Hypothalamus (tissue), 51 donors: ENCODE measurements at places on chromosomes 3 and 15.
A peak's percentile ranks its signal among the peaks of the same experiment; 100 is the strongest.

DNA sequence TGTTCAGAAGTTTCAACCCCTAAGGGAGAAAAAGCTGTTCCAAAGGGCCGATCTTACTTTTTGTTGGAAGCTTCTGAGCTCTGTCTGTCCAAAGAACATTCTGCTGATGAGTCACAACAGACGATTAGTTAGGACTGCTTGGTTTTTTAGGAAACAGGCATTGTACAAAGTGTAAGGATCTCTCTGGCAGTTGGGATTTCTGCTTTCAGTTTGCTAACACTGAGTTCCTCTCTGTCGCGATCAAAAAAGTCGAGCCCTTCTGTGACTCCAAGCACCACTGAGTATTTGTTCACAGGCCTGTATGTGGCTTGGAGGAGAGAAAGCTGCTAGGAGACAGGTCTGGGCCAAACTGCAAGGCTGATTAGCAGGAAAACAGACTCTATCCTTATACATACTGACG lies 91.8 kb upstream of the PFN2 start:
- DNase-seq = no peak

GRCh38 chr3:109803274-109803673 lies 465.9 kb upstream of the DPPA4 start:
- no peak for DNase-seq

DNA sequence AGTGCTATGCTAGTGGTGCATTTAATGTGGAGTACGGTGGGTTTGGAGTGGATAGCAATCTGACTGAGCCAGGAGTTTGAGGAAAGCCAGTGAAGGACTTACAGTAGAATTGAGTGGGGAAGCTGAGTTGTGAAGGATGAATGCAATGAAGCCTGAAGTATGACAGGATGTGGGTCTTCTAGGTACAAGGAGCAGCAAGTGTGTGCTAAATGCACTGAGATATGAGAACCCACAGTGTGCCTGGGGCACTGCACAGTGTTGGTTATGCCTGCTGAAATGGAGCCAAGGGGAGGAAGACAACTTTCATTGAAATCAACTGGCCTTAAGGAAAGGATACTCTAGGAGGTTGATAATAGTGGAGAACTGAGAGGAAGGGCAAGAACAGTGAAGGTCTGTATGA lies 105.5 kb upstream of the MRPL3 start:
- DNase-seq = no peak

GRCh38 chr3:71509066-71509465 lies 74.5 kb downstream of the FOXP1 start:
- DNase-seq = no peak

DNA sequence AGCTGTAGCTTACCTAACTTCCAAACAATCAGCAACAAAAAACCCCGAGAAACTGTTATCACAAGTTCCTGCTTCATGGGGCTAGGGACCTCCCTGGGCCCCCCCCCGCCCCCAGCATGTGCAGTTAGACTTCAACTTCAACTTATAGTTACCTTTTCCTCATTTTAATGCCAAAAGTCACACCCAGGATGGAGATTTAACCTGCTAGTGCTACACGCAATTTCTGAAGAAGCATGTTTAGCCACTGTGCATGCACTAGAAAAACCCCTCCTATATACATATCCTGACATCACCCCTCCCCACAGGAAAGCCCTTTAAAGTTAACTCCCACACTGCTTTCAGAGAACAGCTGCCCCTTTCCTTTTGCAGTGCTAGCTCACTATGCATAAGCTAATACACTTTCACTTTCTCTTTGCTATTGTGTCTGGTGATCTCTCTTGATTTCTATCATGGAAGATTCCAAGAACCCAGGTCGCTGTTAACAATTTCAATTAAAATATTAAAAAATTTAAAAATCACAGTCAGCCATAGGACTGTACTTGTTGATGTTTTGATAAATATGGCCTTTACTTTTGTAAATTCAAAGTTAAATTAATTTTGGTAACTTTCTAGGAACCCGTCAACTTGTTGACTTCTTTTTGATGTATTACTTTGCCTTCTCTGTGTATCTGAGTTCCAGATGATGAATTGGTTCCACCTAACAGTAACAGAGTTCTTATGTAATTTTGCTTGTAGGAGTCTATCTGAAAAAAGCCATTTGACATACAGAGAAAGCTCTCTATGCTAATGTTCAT lies 75.2 kb upstream of the ACAD9 start:
- no peak for DNase-seq

- DNase-seq = no peak
These were observed 1.4 kb downstream of the TMEM207 start for GRCh38 chr3:190448256-190448655.

GRCh38 chr3:56916716-56917360 lies 115.1 kb upstream of the ARHGEF3 start:
- no peak for DNase-seq

DNA sequence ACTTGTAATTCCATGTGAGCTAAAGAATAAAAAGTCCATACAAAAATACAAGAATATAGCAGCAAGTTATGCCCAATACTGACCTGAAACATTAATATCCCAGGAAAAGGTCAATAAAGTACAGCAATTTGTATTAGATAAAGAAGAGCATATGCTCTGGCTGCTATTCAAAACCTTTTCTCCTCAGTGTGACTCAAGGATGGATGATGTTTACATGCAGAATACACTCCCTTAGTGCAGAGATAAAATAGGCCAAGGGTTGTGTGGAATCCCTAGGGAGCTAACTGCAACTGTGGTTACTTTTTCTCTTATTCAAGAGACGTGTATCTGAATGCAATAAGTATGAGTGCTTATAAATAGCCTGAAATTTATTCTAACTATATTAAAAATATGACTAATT lies 78.7 kb downstream of the SLC9A9 start:
- DNase-seq = no peak

DNA sequence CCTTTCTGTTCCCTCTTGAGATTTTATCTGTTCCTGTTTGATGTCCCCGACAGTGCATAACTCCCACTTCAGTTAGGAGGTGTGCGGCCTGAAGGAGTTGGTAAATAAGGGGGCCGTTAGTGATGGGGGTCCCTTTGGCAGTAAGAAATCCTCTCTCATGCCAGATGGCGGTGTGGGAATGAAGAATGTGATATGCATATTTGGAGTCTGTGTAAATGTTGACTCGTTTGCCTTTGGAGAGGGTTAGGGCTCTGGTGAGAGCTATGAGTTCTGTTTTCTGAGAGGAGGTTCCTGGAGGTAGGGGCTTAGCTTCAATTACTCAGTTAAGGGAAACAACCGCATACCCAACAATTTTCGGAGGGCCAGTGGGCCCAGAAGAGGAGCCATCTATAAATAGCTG lies 38.8 kb upstream of the RNF7 start:
- DNase-seq = no peak

GRCh38 chr3:17645074-17645698 lies 97.2 kb downstream of the TBC1D5 start:
- no peak for DNase-seq

DNA sequence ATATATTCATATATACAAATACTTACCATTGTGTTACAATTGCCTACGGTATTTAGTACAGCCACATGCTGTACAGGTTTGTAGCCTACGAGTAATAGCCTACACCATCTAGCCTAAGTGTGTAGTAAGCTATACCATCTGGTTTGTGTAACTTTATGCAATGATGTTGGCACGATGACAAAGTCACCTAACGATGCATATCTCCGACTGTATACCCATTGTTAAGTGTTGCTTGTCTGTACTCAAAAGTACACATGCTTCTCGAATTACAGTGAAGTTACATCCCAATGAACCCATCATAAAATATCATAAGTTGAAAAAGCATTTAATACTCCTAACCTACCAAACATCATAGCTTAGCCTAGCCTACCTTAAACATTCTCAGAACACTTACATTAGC lies 327.1 kb downstream of the KBTBD8 start:
- no peak for DNase-seq

DNA sequence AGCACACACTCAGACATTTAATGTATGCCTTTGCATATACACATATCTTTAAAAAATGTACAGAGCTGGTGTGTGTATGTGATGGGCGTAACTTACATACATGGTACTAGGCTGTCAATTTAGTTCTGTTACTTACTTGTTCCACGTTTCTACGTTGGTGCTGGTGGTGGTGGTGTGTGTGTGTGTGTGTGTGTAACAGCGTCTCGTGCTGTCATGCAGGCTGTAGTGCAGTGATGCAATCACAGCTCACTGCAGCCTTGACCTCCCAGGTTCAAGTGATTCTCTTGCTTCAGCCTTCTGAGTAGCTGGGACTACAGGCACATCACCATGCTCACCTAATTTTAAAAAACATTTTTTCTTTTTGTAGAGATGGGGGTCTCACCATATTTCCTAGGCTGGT lies 64.2 kb downstream of the ISG20 start:
- DNase-seq = no peak

- no peak for DNase-seq
These were observed 85.1 kb upstream of the OCA2 start for GRCh38 chr15:28184166-28184565.

DNA sequence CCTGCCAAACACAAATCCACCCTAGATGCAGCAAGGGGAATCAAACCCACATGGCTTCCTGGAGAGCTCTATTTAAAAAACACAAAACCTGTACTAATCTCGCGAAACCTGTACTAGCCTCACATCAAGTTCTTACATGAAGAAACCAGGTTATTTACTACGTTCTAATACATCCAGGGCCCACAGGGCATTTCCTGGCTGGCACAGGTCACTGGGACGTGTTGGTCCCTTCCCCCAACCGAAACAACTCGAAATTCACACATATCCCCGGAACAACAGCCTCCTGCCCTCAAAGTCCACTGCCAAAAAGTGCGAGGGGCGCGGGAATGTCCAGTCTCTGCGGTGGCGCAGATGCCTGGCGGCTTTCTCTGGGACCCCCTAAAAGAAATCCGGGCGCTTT lies 955 bp downstream of the CDCP1 start:
- DNase-seq = no peak

DNA sequence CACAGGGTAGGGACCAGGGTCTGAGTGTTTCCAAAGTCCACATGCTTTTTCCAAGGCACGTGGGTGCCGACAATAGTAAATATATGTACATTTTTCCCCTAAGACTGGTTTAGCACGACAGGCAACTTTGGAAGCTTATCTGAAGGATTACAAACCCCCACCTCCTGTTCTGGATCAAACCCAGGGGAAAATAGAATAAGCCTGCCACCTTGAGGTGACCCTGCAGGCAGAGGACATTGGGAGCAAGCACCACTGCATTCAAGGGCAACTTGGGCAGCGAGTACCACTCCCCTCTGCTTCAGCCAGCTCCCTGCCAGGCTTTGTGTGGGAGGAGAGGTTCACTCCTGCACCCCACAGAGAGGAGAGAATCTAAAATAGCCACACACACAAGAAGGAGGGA lies 44.8 kb downstream of the KBTBD12 start:
- DNase-seq = no peak

GRCh38 chr15:78811124-78811824 lies at the start of gene ADAMTS7:
TSS of gene ADAMTS7 (minus strand) at chr15:78811464. CDS start at chr15:78811220, 244 bp downstream.
- peak; percentile 36 for DNase-seq

- DNase-seq = no peak
These were observed 27.3 kb upstream of the MBNL1 start for GRCh38 chr3:152241142-152242017.

- DNase-seq = no peak
These were observed 178.3 kb downstream of the KBTBD8 start for GRCh38 chr3:67176396-67176795.

DNA sequence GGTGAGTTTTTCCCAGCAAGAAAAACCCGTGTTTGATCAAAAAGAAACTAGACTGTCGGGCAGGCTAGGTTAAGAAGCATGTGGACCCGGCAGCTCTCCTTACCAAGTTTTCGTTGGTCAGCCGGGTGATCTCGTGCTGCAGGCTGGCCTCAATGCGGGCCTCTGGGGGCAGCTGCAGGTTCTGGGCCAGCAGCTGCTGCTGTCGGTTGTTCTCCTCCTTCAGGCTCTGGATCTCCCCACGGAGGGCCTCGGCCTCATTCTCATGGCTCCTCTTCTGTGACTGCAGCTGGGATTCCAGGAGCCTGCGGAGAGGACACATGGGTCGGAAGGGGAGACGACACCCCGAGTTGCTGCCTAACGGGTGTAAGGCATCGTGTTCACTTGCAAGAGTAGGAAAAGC lies 44.5 kb upstream of the MYO5C start:
- DNase-seq = no peak

GRCh38 chr3:99023590-99024192 lies 122.2 kb upstream of the DCBLD2 start:
- no peak for DNase-seq

DNA sequence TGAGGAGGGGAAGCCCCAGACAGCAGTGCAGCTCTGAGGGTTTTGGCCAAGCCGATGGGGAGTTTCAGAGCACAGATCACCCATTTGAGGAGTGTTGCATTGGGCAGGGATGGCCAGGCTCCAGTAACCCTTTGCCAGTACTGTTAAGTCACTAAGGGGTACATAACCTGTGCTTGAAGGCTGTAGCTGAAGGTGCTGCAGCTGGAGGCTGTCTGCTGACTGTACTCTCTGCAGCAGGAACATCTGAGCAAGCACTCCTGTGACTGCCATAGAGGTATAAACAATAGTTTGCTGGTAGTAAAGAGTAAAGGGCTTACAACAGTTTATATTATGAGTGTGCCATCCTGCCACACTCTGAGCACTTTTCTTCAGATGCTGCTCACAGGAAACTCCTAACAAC lies 297.8 kb downstream of the EPHA3 start:
- no peak for DNase-seq

GRCh38 chr3:111197485-111197884 lies 125.9 kb downstream of the NECTIN3 start:
- no peak for DNase-seq

- no peak for DNase-seq
These were observed 25.7 kb upstream of the XXYLT1 start for GRCh38 chr3:195296662-195297061.

DNA sequence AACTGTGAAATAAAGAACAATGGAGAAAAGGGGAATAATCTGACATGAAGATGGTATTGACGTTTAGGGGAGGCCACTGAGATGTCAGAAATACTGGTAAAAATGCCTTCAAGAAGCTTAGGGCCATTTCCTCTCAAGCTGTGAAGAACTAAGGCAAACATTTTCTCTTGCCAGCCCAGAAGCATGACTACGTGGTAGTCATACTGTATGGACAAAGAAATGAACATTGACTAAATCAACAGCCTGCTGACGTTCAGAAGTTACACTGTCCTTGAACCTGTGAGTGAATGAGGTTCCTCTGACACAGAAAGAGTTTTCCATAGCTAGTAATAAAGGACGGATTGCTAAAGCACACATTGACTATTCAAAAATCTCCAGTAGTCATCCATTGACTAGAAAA lies 121.0 kb downstream of the P3H2 start:
- no peak for DNase-seq
